ENCODE measurements at places on chromosomes 6 and 20. TPM values are rescaled to one million over a fixed set of nuclear protein-coding genes. Genes with fewer than 3 reads are reported as not detected.

TBX18 gene
- 7.0 TPM for total RNA-seq

ZNF391 gene
- 3.3 TPM for total RNA-seq

GATA5 gene
- total RNA-seq, result not detected

GHRH gene
- total RNA-seq, result not detected

PET117 gene
- 10.8 TPM for total RNA-seq

MROH8 gene
- total RNA-seq, result 0.39 TPM

DSP gene
- 2.2 TPM for total RNA-seq

SIRPD gene
- not detected for total RNA-seq

MBOAT1 gene
- 2.0 TPM for total RNA-seq

CCM2L gene
- total RNA-seq, result 0.13 TPM

PI16 gene
- under 0.01 TPM for total RNA-seq

SLC22A2 gene
- total RNA-seq, result not detected

CPNE5 gene
- not detected for total RNA-seq

SLPI gene
- total RNA-seq, result 4.9 TPM

PSORS1C2 gene
- total RNA-seq, result not detected

PABPC1L gene
- total RNA-seq, result 4.9 TPM

SCUBE3 gene
- 0.16 TPM for total RNA-seq

BHLHE23 gene
- total RNA-seq, result not detected

SAMD5 gene
- 0.65 TPM for total RNA-seq

BPIFB1 gene
- total RNA-seq, result not detected

RBL1 gene
- 6.7 TPM for total RNA-seq

SEMG1 gene
- not detected for total RNA-seq

SASH1 gene
- 17.0 TPM for total RNA-seq

PPP1R16B gene
- 0.56 TPM for total RNA-seq

RNF146 gene
- total RNA-seq, result 27.7 TPM

NMBR gene
- total RNA-seq, result not detected

NCR2 gene
- not detected for total RNA-seq

Measured in epithelial cell of alveolus of lung (primary cell).